CD4-positive, alpha-beta memory T cell (primary cell): ENCODE measurements at places on chromosomes 11 and 22.

GRCh38 chr11:10800292-10800691 is 8.4 kb downstream of the EIF4G2 start:
- peaks cover 91% of the 10 kb centered on the region for H3K36me3 ChIP-seq
- H3K27ac ChIP-seq: no peak overlapping the region
- H3K4me1 ChIP-seq: peaks cover 87% of the 10 kb centered on the region
- DNase-seq: no peak
- H3K4me3 ChIP-seq: no peak overlapping the region

- no peaks in the 10 kb centered on the region for H3K27me3 ChIP-seq
- H3K4me3 ChIP-seq: no peak overlapping the region
- no peaks in the 10 kb centered on the region for H3K4me1 ChIP-seq
- no peak for DNase-seq
- H3K27ac ChIP-seq: no peak overlapping the region
These were observed 51.2 kb upstream of the CWF19L2 start for GRCh38 chr11:107508858-107509244.

GRCh38 chr11:87832211-87832610 is 343.0 kb downstream of the RAB38 start:
- H3K4me3 ChIP-seq: no peak overlapping the region
- DNase-seq: no peak
- no peak overlapping the region for H3K27ac ChIP-seq
- no peaks in the 10 kb centered on the region for H3K36me3 ChIP-seq
- no peaks in the 10 kb centered on the region for H3K4me1 ChIP-seq

- no peaks in the 10 kb centered on the region for H3K36me3 ChIP-seq
- H3K27ac ChIP-seq: no peak overlapping the region
- H3K4me1 ChIP-seq: no peaks in the 10 kb centered on the region
- H3K4me3 ChIP-seq: no peak overlapping the region
- no peak for DNase-seq
These were observed 27.5 kb downstream of the MACROD1 start for GRCh38 chr11:64138398-64138797.

DNA sequence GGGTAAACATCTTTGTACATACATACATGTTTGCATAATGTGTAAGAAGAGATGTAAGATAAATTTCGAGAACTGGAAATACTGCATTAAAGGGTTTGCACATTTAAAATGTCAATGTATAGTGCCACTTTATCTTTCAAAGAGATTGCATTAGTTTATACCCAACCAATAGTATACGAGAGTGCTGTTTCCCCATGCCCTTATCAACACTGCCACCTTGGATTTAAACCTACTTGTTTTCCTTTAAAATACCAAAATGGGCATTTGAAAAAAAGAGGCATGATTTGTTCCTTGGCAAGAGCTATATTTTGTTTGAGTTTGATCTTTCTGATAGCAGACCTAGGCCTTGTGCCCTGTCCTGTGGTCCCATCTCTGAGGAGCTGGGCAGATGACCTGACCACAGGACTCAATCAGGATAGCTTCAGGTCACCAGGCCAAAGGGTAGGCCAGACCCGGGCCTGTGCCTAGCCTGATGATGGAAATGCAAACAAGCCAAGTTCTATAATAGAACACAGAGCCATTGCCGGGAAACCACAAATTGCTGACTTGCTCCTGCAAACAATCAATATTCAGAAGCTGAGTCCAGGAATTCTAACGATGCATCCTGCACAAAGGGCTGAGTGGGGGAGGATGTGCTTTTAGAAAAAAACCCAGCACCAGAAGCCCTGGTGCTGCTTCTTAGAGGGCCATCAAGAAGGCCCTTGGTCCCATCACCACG is 16.9 kb upstream of the ALG8 start:
- no peaks in the 10 kb centered on the region for H3K36me3 ChIP-seq
- no peaks in the 10 kb centered on the region for H3K4me1 ChIP-seq
- no peaks in the 10 kb centered on the region for H3K27me3 ChIP-seq
- H3K27ac ChIP-seq: no peak overlapping the region
- H3K4me3 ChIP-seq: no peak overlapping the region
- DNase-seq: no peak

DNA sequence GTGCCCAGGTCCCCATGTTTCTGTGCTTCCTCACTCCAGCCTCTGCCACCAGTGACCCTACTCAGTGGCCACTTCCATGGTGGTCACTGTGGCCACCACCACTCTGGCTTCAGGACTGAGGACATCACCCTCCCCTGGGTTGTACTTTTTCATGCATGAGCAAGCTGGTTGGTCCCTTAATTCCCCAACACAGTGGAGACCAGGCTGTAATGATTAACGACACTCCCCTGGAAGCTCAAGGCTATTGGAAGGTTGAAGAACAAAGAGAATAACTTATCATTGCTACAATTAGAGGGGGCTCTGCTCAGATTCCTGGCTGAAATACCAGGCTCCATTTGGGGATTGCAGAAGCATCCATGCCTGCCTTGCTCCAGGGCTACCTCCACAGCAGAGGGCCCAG is 10.5 kb downstream of the PLAAT4 start:
- H3K36me3 ChIP-seq: peaks cover 35% of the 10 kb centered on the region
- no peak for DNase-seq
- H3K4me3 ChIP-seq: no peak overlapping the region
- H3K4me1 ChIP-seq: peaks cover 25% of the 10 kb centered on the region
- no peak overlapping the region for H3K27ac ChIP-seq

DNA sequence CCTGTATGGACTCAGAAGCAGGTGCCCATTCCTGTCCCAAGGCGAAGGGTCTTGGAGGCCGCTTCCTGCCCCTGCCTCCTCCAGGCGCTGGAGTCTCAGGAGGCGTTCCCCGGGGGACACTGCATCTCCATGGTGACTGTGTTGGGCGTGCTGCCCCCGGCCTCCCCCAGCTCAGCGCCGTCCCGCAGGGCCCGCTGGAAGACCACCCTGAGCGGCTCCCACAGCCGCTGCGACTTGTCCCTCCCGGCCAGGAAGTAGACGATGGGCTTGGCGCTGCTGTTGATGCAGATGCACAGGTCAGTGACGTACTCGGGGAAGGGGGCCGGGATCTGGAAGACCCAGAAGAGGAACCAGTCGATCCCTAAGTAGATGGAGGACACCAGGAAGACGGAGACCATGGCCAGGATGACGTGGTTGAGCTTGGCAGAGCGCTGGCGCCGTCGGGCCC is 7.8 kb downstream of the MRGPRF start:
- no peak for DNase-seq
- H3K36me3 ChIP-seq: no peaks in the 10 kb centered on the region
- H3K4me1 ChIP-seq: no peaks in the 10 kb centered on the region
- no peaks in the 10 kb centered on the region for H3K27me3 ChIP-seq
- no peak overlapping the region for H3K4me3 ChIP-seq

- DNase-seq: no peak
- H3K4me1 ChIP-seq: no peaks in the 10 kb centered on the region
- H3K36me3 ChIP-seq: no peaks in the 10 kb centered on the region
- H3K27ac ChIP-seq: no peak overlapping the region
- no peak overlapping the region for H3K4me3 ChIP-seq
- no peaks in the 10 kb centered on the region for H3K27me3 ChIP-seq
These were observed 6.4 kb upstream of the PKNOX2 start for GRCh38 chr11:125157953-125158680.
